GM10248 (cell line): ENCODE measurements at places on chromosomes 6 and 20.

DNA sequence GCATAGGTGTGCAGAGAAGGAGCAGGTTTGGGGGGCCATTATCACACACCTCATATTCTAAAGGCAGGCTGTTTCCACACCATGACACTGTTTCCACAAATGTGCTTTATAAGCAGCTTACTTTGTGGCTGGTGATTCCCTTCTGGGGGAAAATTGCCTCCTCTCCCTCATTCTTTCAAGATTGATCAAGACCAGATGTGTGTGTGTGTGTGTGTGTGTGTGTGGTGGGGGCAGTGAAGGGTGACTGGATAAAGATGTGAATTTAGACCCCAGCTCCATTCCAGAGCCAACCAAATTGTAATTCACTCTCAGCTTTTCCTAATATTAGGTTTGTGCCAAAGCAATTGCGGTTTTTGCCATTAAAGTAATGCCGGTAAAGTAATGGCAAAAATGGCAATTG lies 45.6 kb downstream of the EDN3 start:
- DNase-seq = no peak

- DNase-seq = no peak
Measured at GRCh38 chr6:169253337-169254238, at the start of gene THBS2. Gene THBS2 (minus strand): TSS chr6:169253846. CDS start chr6:169250784, 3,062 bp downstream.

- DNase-seq = no peak
Measured at GRCh38 chr6:33863723-33864440, 60.1 kb upstream of the MLN start.

- DNase-seq = no peak
Measured at GRCh38 chr6:12418946-12419345, 128.8 kb downstream of the EDN1 start.

GRCh38 chr20:59697068-59697467 lies 92.7 kb downstream of the PHACTR3 start:
- no peak for DNase-seq

- no peak for DNase-seq
Measured at GRCh38 chr6:157406661-157407060, 25.7 kb downstream of the ZDHHC14 start.

DNA sequence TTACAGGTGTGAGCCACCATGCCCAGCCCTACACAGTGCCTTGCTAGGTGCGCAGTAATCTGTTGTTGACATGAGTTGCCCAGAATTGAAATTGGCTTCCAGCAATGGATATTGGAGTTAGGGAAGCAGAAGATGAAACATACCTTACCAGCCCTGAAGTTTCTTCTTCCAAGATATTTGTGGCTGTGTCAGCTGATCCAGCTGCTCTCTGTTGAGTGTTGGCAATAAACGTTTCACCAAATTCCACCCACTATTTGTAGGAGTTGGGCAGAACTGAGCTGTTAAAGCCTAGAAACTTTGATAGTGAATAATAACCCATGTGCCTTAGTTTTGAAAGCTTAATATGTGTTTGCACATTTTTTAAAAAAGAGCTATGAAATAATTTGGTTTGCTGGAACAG lies 218.2 kb upstream of the SNX9 start:
- no peak for DNase-seq

DNA sequence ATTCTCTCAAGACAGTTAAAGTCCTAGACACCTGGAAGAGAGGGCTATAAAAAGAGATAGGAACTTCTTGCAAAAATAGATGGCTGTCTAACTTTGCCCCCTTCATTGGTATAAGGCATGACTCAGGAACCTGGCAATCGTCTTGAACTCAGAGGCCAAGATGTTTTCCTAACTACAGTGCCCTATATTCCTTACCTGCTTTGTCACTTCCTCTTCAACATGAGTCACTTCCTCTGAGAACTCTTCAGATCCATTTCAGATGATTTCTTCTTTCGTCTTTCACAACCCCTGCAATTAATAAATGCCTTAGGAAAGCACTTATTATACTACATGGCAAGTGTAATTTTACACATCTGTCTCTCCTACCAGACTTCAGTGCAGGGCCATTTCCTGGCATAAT lies 83.5 kb downstream of the HAO1 start:
- no peak for DNase-seq

DNA sequence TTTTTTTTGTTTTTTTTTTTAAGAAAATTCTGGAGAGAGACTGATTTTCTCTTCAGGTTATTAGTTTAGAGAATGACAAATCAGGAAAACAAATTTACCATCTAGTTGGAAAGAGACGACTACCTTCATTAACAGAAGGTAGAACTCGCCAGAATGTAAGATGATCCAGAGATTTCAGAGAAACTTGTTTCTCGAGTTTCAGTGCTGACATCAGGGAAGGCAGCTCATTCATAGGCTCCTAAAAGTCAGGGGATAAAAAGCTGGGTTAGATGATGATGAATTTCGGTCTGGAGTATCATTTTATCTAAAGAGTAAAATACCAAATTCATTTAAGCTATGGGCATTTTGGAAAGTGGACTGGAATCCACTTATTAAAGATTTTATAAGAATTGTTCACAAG lies 27.9 kb downstream of the ZNF334 start:
- DNase-seq = no peak

DNA sequence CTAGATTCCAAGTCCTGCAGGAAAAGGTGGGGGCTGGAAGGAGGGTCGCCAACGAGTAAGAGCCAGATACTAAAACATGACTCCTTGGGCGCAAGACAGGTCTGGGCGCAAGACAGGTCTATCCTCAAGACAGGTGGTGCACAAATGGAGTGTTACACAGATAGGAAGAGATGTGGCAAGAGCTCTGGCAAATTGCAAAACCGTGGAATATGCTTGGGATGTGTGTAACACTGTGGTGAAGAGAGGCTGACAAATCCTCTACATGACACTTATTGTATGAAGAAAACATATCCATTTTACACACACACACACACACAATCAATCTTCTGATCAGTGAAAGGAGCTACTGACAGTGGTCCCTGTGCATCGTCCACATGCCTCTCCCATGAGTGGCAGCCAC lies 77.6 kb downstream of the TBC1D7 start:
- DNase-seq = no peak

DNA sequence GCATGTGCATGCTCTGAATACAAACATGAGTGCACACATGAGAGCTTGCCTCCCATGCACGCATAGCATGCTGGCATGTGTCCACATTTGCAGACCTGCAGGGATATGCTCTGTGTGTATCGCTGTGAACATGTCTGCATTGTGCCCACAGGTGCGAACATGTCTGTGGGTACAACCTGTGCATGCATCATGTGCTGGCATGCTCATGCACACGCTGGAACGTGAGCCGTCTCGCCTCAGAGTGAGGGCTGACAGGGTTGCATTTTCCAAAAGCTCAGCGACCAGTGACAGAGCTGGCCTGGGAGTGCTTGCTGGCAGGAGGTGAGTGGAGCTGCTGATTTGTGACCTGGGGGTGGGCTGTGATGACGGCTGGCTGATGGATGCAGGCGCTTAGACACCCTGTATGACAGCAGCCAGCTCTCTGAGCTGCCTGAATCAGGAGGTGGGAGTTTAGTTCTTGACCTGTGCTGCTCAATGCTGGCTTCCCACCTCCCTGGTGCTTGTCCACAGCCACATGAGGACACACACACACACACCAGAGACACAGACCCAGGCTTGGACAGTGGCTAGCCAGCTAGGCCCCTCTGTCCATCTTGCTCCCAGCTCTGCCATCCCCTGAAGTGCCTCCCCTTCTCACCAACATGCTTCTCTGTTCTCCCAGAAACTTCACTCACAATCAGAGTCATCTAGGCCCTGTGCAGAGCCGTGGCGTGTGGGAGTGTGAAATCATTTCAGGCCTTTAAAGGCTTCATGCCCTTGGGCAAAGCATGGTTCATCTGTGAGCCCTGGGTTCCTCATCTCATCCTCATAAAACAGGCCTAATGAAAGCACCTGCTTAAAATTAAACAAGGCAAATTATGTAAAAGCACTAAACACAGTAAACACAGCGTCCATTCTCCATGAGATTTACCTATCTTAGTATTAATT lies 51.4 kb downstream of the CD40 start:
- DNase-seq = no peak

GRCh38 chr6:152085451-152085921 lies 278.0 kb downstream of the ESR1 start:
- DNase-seq = no peak

DNA sequence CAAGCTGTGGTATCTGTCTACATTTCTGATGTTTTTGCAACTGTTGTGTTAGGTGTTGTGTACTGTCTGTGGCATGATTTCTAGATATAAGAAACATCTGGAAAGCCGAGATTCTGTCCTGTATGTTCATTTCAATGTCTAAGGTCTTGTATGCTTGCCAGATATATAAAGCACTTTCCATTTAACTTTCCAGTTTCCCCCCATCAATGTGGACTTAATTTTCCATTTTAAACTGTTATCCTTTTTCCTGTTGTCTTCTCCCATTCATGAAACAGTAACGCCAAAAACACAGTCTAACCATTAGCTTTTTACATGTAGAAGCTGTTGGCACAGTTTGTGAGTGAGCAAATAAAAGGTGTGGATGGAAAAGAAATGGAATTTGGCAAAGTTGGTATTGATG lies 181.6 kb downstream of the FARS2 start:
- DNase-seq = no peak

GRCh38 chr20:47377122-47377722 lies 20.7 kb upstream of the ZMYND8 start:
- no peak for DNase-seq

GRCh38 chr6:156729248-156729647 lies 47.9 kb upstream of the ARID1B start:
- DNase-seq = no peak

GRCh38 chr6:20223141-20223540 lies 10.9 kb upstream of the MBOAT1 start:
- no peak for DNase-seq

DNA sequence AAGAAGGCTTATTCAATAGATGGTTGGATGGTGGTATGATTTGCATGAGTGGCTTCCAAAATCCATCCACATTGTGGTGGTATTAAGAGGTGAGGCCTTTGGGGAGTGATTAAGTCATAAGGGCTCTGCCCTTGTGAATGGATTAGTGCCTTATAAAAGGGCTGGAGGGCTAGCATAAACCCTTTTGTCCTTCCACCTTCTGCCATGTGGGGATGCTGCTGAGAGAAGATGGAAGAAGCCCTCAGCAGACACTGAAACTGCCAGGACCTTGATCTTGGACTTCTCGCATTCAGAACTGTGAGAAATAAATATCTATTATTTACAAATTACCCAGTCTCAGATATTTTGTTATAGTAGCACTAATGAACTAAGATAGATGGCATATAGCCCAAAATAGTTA lies 27.8 kb upstream of the SRPK1 start:
- no peak for DNase-seq

- DNase-seq = no peak
Measured at GRCh38 chr6:149045404-149045803, 272.1 kb upstream of the TAB2 start.

- peak; percentile 54 for DNase-seq
Measured at GRCh38 chr6:73519926-73520687, 725 bp downstream of the EEF1A1 start.

GRCh38 chr6:30748851-30749540 lies 4.6 kb upstream of the IER3 start:
- DNase-seq = no peak

DNA sequence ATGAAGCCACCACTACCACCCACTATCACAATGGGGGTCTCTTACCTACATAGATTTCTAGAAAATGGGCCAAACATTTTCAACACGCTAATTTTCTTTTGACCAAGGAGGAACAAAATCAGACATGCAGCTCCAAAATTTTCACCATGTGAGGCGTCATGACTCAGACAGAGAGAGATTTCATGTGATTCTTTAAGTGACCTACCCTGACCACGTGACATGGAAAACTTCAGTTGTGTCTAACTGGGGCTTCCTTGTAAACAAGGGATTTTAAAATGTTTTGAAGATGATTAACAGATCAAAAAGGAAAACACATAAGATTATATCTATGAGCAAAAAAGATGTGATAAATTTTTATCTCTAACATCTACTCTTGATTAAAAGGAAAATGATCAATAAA lies 199.2 kb downstream of the TBXT start:
- no peak for DNase-seq

DNA sequence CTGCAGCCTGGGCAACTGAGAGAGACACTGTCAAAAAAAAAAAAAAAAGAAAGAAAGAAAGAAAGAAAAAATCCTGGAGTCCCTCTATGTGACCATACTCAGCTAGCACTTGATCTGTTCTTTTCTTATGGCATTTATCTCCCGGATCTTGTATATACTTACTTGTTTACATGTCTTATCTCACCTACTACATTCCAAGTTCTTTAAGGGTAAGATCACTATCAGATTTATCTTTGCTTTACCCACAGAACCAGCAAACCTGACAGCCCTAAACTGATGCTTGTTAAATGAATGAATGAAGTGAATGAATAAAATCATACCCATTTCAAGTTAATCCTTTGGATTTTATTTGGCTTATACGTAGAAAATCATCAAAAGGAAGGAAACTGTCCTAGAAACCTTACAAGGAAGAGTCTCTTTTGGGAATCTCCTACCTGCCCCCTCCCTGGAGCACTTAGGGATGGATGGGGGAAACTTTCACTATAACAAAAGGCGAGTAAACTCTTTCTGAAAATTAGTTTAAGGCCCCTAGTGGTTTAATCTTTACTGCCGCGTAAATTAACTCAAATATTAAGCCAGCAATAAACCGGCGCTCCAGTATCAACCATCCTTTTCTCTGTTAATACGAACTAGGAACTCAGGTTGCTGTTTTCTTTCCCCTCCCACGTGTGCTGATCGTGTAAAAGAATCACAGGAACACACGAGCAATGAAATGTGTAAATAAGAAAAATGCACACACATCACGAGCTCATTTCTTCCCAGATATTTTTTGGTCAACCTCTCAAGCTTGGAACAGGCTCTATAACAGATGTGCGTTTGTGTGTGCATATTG lies 1.3 kb upstream of the UTRN start:
- no peak for DNase-seq

- no peak for DNase-seq
Measured at GRCh38 chr6:21180155-21180554, 413.4 kb upstream of the SOX4 start.

DNA sequence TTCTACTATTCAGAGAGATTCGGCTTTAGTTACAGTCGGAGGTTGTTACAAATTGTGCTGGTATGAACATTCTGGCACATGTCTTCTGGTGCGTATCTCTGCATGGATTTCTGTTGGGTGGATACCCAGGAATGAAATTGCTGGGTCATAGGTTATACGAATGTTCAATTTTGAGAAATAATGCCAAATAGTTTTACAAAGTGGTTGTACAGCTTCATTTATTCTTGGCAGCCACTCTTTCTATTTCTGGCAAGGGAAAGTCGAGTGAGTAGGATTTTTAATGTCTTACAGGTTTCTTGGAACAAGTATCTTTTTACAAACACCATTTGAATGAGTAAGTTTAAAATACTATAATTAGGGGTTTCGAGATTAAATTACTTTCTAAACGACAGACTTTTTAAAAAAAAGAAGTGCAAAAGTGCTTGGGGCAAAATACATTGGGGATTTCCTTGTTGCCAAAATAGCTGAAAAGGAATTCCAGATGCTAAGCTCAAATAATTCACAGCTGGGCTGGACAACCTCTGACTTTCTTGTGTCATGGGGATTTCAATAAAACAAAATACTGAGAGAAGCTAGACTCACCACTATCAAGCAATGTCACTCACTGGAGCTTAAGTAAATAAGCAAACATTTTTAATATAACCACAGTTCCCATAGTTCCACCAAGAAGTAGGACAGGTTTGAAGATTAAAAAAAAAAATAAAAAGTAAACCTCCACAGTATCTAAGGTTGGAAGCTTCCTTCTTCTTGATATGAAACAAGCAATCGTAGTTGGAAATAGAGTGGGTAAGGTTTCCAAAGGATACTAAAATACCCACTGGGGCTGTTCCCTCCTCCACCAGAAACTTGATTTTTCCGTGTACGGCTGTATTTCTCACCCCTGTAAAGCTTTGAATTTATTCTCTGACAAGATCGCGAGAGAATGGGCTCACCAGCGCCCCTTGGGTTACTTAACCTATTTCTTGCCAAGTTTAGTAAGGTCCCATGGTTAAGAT lies 21.6 kb upstream of the GFOD1 start:
- no peak for DNase-seq
